ENCODE measurements at places on chromosomes 6 and 20. TPM values are rescaled to one million over a fixed set of nuclear protein-coding genes. Genes with fewer than 3 reads are reported as not detected.

KHDC1 gene
- total RNA-seq, result 8.0 TPM

MYBL2 gene
- total RNA-seq, result 169 TPM

DZANK1 gene
- 0.13 TPM for total RNA-seq

FAM209B gene
- total RNA-seq, result not detected

STX11 gene
- total RNA-seq, result 0.51 TPM

HLA-DRA gene
- total RNA-seq, result 1.8 TPM

LST1 gene
- 1.7 TPM for total RNA-seq

SLC22A2 gene
- not detected for total RNA-seq

DDO gene
- 0.09 TPM for total RNA-seq

TRIM10 gene
- 0.58 TPM for total RNA-seq

CDH4 gene
- total RNA-seq, result not detected

RAMACL gene
- 0.11 TPM for total RNA-seq

THBS2 gene
- total RNA-seq, result 0.27 TPM

All from K562 (cell line).